ENCODE measurements at places on chromosomes 4 and X. TPM values are rescaled to one million over a fixed set of nuclear protein-coding genes. Genes with fewer than 3 reads are reported as not detected.

- no peaks in the 10 kb centered on the region for H3K4me1 ChIP-seq
- no peak overlapping the region for H3K27ac ChIP-seq
- no peaks in the 10 kb centered on the region for H3K27me3 ChIP-seq
Measured at GRCh38 chr4:84753321-84753972, 170.5 kb downstream of the CDS1 start.

- no peak overlapping the region for H3K4me3 ChIP-seq
- H3K36me3 ChIP-seq = no peaks in the 10 kb centered on the region
- H3K4me1 ChIP-seq = no peaks in the 10 kb centered on the region
- no peak for DNase-seq
- no peaks in the 10 kb centered on the region for H3K27me3 ChIP-seq
Measured at GRCh38 chr4:82523179-82523578, 38.6 kb downstream of the TMEM150C start.

GRCh38 chrX:77450415-77450814 lies 3.2 kb downstream of the FGF16 start:
- H3K27ac ChIP-seq = no peak overlapping the region
- no peak overlapping the region for H3K4me3 ChIP-seq

DNA sequence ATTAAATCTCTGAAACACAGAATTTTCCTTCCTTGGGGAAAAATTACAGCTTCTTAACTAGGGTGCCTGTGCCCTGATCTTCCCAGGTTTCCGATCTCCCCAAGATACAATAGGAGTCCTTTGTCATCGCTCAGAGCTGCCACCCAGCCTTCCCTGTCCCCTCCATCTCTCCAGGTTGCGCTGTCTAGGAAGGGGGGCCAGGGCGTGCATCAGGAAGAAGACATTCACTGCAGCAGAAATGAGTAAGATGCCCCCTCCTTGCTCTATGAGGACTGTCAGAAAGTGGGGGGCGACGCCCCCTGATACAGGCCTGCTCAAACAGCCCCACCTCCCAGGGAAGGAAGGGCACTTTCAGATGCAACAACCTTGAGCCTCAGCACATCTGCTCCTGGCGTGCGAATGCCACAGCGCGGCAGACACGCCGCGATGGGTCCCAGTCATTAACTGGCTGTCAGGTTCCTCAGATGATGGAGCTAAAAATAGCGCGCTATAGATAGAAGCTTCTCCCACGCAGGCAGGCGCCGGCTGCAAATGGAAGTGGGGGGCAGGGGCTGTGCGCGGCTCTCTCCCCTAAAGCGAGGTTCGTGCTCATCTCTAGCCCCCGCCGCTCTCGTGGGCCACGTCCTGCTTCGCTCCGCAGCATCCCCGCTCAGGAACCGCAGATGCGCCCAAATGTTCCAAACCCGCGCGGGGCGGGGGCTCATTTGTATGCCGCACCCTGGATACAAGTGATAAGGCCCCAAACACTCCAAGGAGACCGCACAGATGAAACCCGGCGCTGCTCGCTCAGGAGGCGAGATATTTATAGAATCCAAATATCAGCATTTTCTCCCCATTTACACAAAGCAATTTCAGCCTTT lies 57.6 kb upstream of the LGI2 start:
- H3K27ac ChIP-seq = no peak overlapping the region
- H3K36me3 ChIP-seq = no peaks in the 10 kb centered on the region
- H3K27me3 ChIP-seq = no peaks in the 10 kb centered on the region
- H3K4me3 ChIP-seq = no peak overlapping the region
- DNase-seq = no peak

DNA sequence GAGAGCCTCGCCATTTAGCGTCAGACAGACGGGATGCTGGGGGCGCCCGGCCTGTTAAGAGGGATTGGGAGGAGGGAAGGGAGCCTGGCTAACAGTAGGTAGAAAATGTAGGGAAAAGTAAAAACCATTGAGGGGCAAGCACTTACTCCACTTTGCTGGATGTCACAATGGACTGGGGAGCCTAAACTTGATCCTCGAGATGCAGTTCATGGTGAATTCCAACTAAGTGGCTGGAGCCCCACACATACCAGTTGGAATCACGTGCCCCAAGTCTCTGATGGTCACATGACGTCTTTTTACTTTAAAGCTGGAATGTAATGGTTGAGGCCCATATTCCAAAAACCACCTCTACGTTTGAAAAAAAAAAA lies 1.5 kb downstream of the PLS3 start:
- DNase-seq = no peak
- no peaks in the 10 kb centered on the region for H3K36me3 ChIP-seq
- no peak overlapping the region for H3K27ac ChIP-seq
- no peaks in the 10 kb centered on the region for H3K27me3 ChIP-seq
- no peaks in the 10 kb centered on the region for H3K4me1 ChIP-seq
- H3K4me3 ChIP-seq = no peak overlapping the region

GRCh38 chrX:44299177-44299576 lies 44.3 kb downstream of the EFHC2 start:
- no peaks in the 10 kb centered on the region for H3K4me1 ChIP-seq
- DNase-seq = no peak
- H3K27ac ChIP-seq = no peak overlapping the region
- H3K27me3 ChIP-seq = no peaks in the 10 kb centered on the region
- no peak overlapping the region for H3K4me3 ChIP-seq
- no peaks in the 10 kb centered on the region for H3K36me3 ChIP-seq

TLR2 gene
- total RNA-seq = 0.53 TPM

GATA1 gene
- total RNA-seq = not detected

TMEM271 gene
- not detected for total RNA-seq

TCEAL7 gene
- total RNA-seq = not detected

GPM6B gene
- not detected for total RNA-seq

C4orf54 gene
- not detected for total RNA-seq

UGT2B10 gene
- total RNA-seq = not detected

PCYT1B gene
- total RNA-seq = not detected

MAGED4B gene
- 2.3 TPM for total RNA-seq

PABPC1L2A gene
- total RNA-seq = not detected

Measured in CD8-positive, alpha-beta memory T cell (primary cell).